ENCODE measurements at places on chromosomes 4 and X.

DNA sequence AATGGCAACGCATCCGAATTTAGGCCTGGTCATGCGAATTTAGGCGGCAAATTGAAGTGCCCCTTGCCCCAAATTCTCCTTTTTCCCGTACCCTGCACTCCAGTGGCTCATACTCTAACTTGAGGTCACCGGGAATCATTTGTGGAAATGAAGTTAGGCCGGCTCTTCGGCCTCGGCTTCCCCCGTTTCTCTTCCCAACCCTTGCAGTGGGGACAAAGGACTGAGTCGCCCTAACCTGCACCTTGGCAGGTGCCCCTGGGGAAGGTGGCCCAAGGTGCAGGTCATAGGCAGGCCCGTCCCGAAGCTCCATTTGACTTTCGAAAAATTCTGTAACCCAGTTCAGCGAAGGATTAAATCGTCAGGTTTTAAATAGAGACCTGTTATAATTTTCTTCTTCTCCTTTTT is 811 bp downstream of the SRD5A3 start:
- peak; percentile 85 for DNase-seq

- DNase-seq = no peak
Observed at GRCh38 chr4:123166023-123166422, 230.6 kb upstream of the SPRY1 start.

DNA sequence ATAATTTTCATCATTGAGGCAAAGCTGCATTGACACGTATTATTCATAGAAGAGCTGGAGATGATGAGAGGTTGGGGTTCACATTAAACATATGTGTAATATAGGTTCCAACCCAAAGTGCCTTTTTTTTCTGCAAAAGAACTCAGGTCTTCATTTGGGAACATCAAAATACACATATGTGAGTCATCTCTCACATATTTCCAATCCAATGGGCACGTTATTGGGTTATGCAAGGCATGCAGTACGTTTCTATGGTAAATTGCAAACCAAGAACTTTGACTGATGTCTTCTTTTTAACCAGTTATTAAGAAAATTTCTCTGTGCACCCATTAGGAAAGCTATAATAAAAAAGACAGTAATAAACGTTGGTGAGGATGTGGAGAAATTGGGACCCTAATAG is 150.3 kb upstream of the FAM9B start:
- DNase-seq = no peak

DNA sequence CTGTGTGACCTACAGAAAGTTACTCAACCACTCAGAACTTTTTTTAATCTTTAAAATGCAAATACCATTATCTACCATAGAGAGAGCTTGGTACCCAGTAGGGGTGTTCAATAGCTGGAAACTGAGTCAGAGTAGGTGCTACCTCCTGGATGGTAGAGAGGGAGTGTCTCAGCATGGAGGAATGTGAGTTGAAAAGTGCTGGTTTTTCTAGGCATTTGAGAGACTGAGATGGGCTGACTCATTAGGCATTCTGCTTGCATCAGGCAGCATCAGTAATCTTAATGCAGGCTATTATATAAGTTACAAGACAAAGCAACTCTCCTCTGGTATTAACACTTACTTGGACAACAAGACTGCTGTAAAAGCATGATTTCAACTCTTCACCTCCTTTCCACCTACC is 70.9 kb upstream of the ARHGEF9 start:
- no peak for DNase-seq

DNA sequence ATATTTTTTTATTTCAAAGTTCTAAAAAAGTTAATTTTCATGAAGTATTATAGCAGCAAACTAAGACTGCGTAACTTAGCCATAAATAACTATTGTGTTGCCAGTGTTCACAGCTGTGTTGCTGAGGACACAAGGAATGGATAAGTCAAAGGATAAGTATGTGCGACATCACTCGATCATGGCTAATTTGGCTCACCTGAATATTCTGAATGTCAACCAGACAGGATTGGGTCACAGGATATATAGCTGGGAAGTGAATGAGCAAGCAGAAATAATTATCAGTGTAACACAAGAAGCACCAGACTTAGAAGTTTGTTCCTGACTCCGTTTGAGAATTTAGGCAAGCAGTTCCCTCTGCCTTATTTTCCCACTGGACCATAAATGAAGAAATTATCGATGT is 33.9 kb downstream of the PRDM8 start:
- DNase-seq = no peak

- DNase-seq = peak; percentile 6
Observed at GRCh38 chrX:11944501-11944900, 186.5 kb downstream of the MSL3 start.

DNA sequence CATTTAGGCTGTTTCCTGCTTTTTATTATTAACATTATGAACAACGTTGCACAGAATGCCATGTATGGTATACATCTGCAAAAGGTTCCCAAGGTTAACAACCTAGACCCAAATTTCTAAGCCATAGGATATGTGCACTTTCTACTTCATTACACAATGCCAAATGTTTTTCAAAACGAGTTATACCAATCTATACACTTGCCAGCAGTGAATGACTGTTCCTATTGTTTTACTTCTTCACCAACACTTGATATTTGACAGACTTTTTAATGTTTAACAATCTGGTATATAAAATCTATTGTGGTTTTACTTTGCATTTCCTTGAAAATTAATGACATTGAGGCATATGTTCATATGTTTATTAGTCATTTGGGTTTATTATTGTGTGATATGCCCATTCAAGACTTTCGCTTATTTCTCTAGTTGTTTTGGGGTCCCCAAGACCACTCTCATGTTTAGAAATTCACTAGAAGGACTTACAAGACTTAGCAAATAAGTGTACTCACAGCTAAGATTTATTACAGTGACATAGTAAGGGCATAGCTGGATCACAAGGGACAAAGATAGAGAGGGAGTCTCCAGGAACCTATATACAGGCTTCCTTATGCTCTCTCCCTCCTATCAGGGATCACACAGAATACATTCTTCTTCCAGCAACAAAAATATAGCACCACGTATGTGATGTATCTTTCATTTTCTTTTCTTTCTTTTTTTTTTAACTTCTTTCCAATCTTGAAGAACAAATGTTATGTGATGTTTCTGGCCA is 62.5 kb downstream of the TBCK start:
- no peak for DNase-seq

GRCh38 chr4:24794916-24795665 is at the start of gene SOD3:
Gene SOD3 (plus strand): TSS chr4:24795573. CDS start chr4:24799522, 3,949 bp downstream.
- DNase-seq = no peak

- DNase-seq = peak; percentile 38
Observed at GRCh38 chr4:37471971-37472370, 214.2 kb downstream of the RELL1 start.

DNA sequence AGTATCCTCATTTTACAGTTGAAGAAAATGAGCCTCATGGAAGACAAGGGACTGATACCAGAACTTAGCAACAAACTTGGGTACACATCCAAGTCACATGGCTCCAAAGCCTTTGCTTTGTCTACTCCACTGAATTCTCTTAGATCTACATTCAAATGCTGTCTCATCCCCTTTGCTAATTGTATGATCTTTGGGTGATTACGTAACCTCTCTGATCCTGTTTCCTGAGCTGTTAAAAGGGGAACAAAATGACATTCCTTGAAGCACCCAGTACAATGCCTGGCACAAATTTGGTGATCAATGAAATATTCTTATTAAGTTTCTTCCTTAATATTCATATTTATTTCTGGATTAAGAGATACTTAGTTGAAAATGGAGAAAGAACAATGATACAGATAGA is 5.9 kb upstream of the HPGD start:
- DNase-seq = no peak
